ENCODE measurements at places on chromosomes 5 and 9.

DNA sequence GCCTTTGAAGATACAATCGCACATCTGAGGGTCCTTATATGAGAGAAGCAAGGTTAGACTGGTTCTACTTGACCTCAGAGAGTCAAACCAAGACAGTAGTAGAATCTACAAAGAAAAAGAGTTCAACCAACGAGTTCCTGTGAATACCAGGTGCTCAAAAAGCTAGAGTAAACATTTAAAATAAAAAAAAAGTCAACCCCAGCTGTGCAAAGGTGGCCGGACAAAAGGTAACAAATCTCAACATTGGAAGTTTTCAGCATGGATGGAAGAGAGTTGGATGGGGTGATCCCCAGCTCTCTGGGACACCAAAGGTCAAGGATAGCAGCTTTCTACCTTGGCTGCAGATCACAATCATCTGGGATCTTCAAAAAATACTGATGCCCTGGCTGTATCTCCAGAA is 14.4 kb downstream of the SHB start:
- DNase-seq, result no peak

GRCh38 chr5:15819617-15820016 is 319.6 kb downstream of the FBXL7 start:
- no peak for DNase-seq

DNA sequence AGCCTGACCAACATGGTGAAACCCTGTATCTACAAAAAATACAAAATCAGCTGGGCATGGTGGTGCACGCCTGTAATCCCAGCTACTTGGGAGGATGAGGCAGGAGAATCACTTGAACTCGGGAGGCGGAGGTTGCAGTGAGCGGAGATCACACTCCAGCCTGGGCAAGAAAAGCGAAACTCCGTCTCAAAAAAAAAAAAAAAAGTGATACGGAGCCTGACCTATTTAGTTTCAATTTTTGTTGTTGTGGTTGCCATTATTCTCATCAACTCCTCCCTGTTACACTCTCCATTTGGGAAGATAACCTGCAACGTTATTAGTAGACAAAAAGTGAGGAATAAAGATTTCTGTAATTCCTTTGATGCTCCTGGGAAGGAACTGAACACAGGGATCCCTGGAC is 1.3 kb downstream of the STOM start:
- DNase-seq, result peak; percentile 29

DNA sequence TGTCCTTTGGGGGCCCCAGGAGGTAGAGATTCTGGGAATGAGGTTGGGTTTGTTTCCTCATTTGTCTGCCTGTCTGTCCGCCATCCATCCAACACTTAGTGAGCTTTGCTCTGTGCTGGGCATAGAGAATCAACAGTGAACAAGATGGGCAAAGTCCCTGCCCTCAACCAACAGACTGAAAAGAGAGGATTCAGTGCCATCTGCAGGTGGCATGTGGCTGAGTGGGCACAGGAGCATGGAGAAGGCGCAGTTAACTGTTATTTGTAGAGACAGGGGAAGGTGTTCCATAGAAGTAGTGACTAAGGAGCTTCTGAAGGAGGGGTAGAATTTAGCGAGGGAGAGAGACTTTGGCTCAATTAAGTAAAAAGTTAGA is 23.1 kb downstream of the POLR1E start:
- no peak for DNase-seq

GRCh38 chr5:141564216-141564692 is 54.5 kb downstream of the DIAPH1 start:
- DNase-seq, result peak; percentile 67

DNA sequence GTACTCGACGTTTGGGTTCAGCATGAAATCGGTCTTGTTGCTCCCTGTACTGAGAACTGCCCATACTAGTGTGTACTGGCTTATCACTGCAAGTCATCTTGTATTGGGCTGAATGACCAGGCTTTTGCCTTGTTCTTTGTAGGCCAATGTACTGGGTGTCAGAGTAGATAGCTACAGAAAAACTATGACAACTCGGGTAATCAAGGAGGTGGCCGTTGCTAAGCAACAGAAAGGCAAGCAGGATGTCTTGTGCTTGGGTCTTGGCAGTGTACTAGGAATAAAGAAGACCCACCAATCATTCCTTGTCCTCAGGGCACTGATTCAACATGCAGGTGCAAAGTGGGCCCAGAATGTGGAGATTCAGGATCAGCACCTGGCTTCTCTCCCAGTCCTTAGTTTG is 11.9 kb upstream of the SHISAL2B start:
- DNase-seq, result no peak
